CD4-positive, alpha-beta T cell treated with Interleukin-10 for 1 hour (primary cell): ENCODE measurements at places on chromosomes 3 and 15.
A peak's percentile ranks its signal among the peaks of the same experiment; 100 is the strongest.

GRCh38 chr3:55091381-55092225 is 163.7 kb upstream of the LRTM1 start:
- no peak for DNase-seq

DNA sequence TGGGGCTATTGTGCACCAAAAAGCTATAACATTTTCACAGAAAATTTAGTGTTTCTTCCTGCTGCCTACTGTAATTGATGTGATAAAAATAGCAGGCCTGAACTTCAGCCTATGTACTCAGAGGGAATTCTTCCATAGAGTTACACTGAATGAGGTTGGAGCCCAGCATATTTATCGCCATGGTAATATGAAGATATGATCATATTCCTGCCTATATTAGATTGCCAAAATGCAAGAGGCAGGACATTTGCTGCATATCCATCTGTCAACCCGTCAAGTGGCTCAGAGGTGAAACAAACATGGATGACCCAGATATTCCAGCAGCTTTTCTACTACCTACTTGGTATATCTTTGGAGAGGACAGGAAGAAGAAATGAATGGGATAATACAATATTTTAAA is 1150.6 kb downstream of the TBL1XR1 start:
- DNase-seq, result no peak

GRCh38 chr3:88090681-88091080 is 31.6 kb downstream of the ZNF654 start:
- DNase-seq, result no peak

GRCh38 chr3:36769926-36770325 is 5.6 kb upstream of the DCLK3 start:
- DNase-seq, result no peak

DNA sequence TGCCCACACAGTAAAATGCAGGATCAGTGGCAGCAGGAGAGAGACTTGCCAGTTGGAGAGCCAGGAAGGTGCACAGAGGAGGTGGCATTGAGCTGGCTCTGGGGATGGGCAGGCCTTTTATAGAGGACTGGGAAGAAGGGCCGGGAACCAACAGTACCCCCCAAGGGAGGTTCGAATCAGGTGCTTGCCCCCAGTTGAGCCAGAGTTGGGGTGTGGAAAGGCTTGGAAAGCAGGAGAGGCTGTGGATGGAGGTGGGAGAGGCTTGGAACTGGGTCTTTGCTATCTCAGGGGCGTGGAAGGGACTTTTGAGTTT is 107.6 kb downstream of the KLF13 start:
- no peak for DNase-seq

DNA sequence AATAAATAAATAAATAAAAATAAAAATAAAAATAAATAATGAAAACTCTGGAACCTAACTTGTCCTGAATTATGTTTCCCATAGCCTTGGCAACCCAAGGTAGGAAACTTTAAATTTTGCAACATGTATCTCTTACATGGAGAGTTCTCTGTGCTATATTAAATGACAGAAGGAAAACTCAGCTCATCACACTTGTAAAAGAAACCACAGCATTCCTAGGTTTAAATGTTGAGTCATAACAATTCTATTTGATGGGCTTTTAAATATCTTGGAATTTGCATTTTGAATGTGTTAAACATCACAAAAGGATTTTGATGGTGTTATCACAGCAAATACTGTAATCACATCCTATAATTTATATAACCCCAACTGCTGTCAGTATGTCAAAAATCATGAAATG is 144.2 kb downstream of the LRTM1 start:
- DNase-seq, result no peak

- DNase-seq, result no peak
Observed at GRCh38 chr15:99019558-99020540, 12.3 kb upstream of the PGPEP1L start.

- DNase-seq, result no peak
Observed at GRCh38 chr3:22885574-22886341, 317.4 kb upstream of the UBE2E2 start.

GRCh38 chr3:32440611-32441350 is 49.1 kb downstream of the CMTM7 start:
- no peak for DNase-seq

DNA sequence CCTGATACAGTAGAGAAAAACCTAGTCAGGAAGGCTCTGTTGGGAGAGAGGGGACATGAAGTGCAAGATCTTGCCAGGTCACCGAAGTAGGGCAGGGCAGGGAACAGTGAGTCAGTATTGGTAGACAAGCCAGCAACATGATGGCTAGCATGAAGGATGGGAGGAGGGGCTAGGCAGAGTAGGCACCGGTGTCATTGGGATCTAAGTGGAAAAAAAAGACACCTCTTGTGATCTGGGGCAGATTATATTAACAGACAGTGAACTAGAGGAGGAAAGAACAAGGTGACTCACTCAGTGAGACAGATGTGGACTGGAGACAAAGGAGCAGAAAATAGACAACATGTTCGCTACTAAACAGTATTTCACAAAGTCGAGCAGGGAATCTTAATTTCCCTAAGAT is 149.2 kb upstream of the SLC24A5 start:
- no peak for DNase-seq

DNA sequence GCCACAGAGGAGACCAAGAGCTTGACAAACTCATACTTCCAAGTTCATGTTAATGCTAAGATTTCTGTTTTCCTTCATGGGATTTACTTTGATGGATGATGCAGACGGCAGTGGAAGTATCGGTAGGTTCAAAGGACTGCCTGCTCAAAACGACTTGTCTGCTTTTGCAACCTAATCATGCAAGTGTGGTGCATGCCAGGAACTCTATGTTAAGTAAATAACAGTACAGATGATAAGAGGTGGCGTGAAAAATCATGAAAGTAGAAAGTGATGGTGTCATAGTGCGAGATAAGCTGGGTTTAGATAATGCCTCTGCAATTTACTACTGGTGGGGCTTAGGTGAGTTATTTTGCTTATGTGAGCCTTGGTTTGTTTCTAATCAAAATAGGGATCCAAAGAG is 14.7 kb upstream of the LMCD1 start:
- DNase-seq, result no peak

- peak; percentile 84 for DNase-seq
Observed at GRCh38 chr3:48400824-48401433, 28.9 kb downstream of the FBXW12 start.

DNA sequence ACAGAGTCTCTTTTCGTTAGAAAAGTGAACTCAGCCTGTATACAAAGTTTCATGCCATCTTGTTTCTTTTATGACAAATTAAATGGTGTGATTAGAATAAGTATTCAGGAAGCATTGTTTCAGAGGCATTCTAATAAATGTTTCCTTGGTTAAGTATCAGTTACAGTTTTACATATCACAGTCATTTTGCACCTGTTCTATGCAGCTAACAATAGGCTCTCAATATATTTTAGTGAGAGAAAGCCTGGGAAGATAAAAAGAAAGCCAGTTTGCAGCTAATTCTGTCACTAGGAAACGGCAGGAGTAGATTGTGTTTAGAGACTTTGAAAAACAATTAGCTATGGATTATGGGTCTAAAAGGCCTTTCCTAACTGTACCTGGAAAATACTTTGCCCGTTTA is 252.8 kb downstream of the ZIC1 start:
- no peak for DNase-seq

DNA sequence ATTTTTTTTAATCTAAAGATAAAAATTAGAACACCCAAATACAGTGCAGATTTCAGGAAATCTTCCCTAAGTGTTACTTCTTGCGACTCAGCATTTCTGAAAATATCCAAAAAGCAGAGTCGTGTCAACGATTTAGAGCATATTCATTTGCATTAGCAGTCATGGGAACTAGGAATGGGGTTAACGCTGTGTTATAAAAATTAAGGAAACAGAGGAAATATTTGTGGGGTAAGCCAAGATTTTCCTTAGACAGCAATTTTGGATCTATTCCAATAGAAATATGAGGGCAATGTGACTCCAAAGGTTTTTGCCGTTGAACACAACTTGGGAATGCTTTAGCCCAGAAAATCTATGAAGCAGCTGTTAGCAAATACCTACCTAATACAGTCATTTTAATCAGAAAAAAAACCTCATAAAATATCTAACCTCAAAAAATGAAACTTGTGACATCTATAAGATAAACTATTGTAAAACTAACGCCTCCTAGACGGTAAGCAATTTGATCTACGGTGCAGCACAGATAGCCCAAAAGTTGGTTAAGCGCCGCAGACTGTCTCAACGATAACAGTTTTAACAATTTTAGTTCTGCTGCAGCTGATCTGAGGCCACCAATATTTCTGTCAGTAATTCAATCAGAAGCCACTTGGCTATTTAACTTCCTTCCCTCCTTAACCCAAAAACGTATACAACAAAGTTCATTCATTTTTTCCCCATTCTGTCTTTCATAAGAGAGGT is 5.8 kb upstream of the ATP11B start:
- DNase-seq, result no peak

GRCh38 chr15:66795851-66796250 is 93.8 kb downstream of the SMAD6 start:
- no peak for DNase-seq

DNA sequence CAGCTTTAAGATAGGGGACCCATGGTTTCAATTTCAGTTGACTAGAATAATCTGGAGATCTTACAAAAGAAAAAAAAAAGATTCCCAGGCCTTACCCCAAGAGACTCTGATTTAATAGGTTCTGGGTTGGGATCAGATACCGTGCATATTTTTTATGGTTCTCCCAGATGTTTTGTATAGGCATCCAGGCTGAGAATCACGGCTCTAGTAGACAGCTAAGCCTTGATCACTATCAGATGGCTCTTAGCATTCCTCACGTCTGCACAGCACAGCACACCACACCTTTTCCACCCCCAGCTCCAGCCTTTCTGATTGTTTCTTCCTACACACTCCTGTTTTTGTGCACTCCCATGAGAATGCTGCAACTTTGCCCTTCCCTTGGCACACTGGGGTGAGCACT is 40.8 kb downstream of the TMEM45A start:
- DNase-seq, result no peak

DNA sequence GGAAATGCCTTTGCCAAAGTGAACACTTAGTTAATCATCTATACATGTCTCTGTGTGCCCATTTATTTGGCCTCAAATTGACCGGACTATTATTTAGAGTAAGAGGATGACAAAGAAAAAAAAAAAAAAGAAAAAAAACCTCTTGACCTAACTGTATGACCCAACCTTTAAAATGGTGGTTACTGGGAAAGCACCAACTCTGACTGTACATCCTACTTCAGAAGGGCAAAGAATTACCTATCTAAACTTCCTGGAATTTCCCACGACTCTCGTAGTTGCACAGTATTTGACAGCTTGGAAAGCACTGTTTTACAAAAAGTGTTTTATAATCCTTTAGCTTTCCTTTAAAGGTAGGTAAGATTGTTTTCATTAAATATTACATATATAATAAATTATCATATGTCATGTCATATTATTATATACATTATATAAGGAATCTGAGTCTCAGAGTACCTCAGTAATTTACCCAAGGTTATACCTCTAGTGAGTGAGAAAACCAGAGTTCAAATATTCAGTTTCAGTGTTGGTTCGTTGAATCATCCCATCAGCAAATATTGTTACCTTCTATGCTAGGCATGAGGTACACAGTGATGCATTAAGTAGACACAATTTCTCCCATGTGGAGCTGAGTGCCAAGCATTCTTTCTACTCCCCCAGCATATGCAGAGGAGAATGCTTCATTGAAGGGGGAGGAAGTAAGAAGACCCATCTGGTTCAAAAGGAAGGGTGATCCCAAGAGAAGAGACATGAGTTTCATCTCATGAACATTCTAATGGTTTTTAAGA is 5.0 kb downstream of the BCL2A1 start:
- DNase-seq, result peak; percentile 47

DNA sequence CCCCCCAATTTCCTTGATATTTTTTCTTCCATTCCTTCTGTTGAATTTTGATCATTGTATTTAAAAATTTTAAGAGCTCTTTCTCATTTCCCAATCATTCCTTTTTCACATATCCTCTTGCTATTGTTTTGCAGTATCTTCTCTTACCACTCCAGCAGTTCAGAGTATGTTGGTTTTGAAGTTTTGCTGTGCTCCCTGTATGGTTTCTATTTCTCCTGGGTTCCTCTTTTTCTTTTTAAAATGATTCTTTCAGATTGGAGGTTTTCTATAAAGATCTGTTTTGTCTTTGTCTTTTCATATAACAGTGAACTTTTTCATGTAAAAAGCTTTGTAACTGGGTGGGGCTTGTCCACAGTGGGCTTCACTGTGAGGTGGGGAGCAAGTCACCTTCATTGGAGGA is 12.8 kb downstream of the USP3 start:
- no peak for DNase-seq

GRCh38 chr3:107938143-107938542 is 152.7 kb downstream of the CD47 start:
- peak; percentile 30 for DNase-seq

DNA sequence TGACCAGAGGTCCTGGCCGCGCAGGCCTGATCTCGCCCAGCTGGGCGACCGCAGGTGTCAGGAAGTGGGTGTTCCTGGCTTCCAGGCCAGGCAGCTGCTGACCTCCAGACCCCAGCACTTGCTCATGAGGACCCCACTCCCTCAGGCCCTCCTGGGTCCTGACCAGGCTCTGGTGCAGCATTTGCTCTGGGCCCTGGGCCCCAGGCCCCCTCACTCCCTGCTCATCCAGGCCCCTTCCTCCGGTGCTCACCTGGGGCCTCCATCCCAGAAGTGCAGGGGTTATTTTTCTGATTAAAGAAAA is 7.7 kb upstream of the ROPN1B start:
- no peak for DNase-seq

DNA sequence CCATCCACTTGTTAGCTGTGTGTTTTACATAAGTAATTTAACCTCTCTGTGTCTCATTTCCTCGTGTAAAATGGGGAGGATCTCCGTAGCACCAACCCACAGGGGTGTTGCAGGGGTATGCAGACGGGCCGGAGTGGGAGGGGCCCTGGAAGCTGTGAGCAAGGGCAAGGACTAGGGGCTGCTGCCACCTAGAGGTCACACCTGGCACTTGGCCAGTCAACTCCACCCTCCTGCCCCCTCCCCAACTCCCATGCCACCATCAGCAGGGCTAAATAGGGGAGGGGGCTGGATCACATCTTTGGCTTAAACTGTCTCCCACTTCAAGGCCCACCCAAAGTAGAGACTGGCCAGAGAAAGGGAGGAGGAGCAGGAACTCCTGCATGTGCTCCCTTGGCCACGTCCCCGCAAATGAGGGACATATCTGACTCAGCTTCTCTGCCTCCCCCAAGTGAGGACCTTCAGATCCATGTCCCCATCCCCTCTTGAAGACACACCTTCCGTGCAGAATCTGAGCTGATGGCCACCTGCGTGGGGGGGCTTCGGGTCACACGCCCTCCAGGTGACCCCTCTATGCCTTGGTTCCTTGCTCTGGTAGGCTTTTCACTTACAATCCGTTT is 2.6 kb downstream of the CCDC9B start:
- peak; percentile 79 for DNase-seq

DNA sequence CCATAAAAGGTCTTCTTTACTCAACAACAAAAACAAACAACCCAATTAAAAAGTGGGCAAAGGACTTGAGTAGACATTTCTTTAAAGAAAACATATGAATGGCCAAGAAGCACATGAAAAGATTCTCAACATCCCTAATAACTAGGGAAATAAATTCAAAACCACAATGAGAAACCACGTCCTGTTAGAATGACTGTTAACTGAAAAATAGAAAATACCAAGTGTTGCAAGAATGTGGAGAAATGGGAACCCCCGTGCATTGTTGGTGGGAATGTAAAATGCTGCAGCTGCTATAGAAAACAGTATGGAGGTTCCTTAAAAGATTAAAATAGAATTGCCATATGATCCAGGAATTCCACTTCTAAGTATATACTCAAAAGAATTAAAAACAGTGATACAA is 34.8 kb downstream of the NMNAT3 start:
- DNase-seq, result no peak

- DNase-seq, result no peak
Observed at GRCh38 chr15:70892912-70893560, 410 bp downstream of the LRRC49 start.
